ENCODE measurements at places on chromosomes 1 and 21.
A peak's percentile ranks its signal among the peaks of the same experiment; 100 is the strongest.

GRCh38 chr1:180594723-180595122 is 36.0 kb downstream of the OVAAL start:
- DNase-seq = no peak

- no peak for DNase-seq
Observed at GRCh38 chr1:174580801-174581200, 133.0 kb downstream of the GPR52 start.

- DNase-seq = no peak
Observed at GRCh38 chr1:16067127-16067768, 6.2 kb downstream of the FAM131C start.

- DNase-seq = peak; percentile 52
Observed at GRCh38 chr1:116330846-116331245, 42.2 kb upstream of the ATP1A1 start.

- no peak for DNase-seq
Observed at GRCh38 chr1:183689762-183690204, 36.7 kb upstream of the APOBEC4 start.

Measured in NCI-H526 treated with DMSO at 0.1 percent for 48 hours (cell line).